ENCODE measurements at places on chromosomes 11 and 22. TPM values are rescaled to one million over a fixed set of nuclear protein-coding genes. Genes with fewer than 3 reads are reported as not detected.

Gene IGSF22
- total RNA-seq: 0.08 TPM

DNA sequence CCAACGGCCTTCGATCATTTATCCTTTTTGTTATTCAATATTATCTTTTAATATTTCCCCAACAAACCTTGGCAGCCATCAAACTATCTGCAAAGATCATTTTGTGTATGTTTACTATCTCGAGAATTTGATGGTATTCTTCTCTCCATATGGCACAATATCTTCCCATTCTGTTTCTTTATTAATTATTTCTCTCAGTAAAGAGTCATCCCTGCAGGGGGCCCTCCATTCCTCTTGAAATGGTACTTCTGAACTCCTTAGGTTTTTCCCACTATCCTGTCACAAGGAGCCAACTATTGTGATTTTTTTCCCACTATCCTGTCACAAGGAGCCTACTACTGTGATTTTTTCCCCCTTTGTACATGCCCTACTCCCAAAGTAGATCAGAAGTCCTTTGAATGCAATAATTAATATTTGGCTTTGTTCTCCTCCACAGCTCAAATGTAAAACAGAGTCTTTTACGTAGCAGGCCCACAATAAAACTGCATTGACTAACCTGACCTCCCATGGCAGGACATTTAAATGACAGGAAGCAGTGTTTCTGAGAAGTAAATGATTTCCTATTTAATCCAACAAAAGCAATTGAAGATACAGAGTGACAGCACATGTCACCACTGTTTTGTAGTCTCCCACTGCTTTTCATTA is 43.3 kb downstream of the PDGFD start:
- no peaks in the 10 kb centered on the region for H3K27me3 ChIP-seq
- H3K4me3 ChIP-seq: no peak overlapping the region
- H3K4me1 ChIP-seq: no peaks in the 10 kb centered on the region
- no peaks in the 10 kb centered on the region for H3K36me3 ChIP-seq

DNA sequence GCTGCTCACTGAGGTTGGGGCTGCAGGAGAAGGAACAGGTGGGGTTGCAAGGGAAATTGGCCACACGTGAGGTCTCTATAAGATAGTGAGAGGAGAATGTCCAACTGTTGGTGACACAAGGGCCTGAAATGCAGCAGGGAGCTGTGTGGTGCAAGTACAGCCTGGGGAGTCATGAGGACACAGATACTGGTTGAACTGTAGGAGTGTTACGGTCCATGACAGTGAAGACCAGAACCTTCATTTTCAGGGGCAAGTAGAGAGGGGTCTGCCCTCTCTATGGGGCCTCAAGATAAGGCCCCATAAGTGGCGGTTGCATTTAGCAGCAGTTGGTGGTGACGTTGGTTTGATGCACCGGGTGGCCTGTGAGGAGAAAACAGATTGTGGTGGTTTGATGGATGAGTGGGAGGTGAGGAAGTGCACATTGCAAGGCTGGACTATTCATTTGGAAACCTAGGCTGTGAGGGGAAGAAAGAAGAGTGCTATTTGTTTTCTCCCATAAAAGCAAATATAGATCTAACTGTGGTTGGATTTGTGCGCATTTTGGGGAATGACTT is 39.4 kb downstream of the MICAL2 start:
- H3K36me3 ChIP-seq: no peaks in the 10 kb centered on the region
- no peak for DNase-seq
- no peak overlapping the region for H3K27ac ChIP-seq
- no peaks in the 10 kb centered on the region for H3K4me1 ChIP-seq

Gene OR8B4
- not detected for total RNA-seq

GRCh38 chr22:47456031-47456430 is 693.6 kb downstream of the TBC1D22A start:
- H3K4me1 ChIP-seq: no peaks in the 10 kb centered on the region
- H3K36me3 ChIP-seq: no peaks in the 10 kb centered on the region
- H3K4me3 ChIP-seq: no peak overlapping the region
- peaks cover 2% of the 10 kb centered on the region for H3K27me3 ChIP-seq
- no peak overlapping the region for H3K27ac ChIP-seq
- DNase-seq: no peak

Gene KDM4E
- not detected for total RNA-seq
